ENCODE measurements at places on chromosomes 13 and 19.

GRCh38 chr19:44003461-44004009, 778 bp downstream of the ZNF230 start:
- no peak for DNase-seq

- DNase-seq = no peak
These were observed 8.7 kb downstream of the CCDC169 start for GRCh38 chr13:36288794-36289391.

DNA sequence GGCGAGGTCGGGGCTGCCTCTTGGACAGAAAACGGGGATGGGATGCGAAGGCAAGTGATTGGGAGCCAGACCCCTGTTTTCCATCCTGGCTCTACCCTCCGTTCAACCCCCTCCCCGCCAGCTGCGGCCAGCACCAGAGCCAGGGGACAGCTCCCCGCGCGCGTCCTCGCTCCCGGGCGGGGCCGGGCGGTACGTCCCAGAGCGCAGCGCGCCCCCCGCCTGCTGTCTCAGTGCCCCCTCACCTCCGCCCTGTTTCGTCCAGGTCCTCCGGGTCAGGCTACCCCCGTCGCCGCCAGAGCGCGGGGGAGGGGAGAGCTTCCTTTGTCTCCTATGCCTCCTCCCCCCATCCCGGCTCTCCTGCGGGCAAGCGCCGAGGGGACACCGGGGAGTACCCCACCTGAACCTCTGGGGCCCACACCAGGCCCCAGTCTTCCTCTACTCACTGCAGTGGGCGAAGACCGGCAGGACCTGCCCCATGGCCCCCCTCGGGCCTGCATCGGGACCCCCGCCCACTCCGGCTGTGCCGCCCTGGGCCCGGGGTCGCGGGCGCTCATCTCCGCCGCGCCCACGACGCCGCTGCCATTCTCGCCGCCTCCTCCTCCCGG, 396 bp downstream of the RTN2 start:
- DNase-seq = no peak

- no peak for DNase-seq
These were observed 21.6 kb downstream of the VSTM1 start for GRCh38 chr19:54041969-54042606.

GRCh38 chr19:3983936-3984583, 1.2 kb downstream of the EEF2 start:
- no peak for DNase-seq

DNA sequence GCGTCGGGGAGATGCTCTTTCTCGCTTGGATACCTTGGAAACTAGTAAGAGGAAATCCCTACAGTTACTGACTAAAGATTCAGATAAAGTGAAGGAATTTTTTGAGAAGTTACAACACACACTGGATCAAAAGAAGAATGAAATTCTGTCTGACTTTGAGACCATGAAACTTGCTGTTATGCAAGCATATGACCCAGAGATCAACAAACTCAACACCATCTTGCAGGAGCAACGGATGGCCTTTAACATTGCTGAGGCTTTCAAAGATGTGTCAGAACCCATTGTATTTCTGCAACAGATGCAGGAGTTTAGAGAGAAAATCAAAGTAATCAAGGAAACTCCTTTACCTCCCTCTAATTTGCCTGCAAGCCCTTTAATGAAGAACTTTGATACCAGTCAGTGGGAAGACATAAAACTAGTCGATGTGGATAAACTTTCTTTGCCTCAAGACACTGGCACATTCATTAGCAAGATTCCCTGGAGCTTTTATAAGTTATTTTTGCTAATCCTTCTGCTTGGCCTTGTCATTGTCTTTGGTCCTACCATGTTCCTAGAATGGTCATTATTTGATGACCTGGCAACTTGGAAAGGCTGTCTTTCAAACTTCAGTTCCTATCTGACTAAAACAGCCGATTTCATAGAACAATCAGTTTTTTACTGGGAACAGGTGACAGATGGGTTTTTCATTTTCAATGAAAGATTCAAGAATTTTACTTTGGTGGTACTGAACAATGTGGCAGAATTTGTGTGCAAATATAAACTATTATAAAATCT, 2.7 kb upstream of the KCNRG start:
- DNase-seq = no peak

DNA sequence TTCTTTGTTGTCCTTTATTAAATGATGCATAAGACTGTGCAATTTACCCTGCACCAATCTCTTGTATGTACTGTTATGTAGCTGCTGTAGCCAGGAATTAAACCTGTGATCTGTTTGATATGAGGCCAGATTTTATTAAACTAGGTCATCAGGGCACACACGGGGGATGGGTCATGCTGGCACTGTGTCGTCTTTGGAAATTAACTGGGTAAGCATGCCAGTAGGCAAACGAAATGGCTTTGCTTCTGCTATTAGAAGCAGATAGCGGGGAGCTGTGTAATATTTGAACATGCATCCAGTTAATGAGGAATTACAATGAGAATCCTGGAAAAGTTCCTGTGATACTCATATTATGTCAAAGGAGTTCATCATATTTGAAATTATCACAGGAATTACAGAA, 23.5 kb downstream of the MTUS2 start:
- no peak for DNase-seq

- no peak for DNase-seq
These were observed 216.5 kb downstream of the DCLK1 start for GRCh38 chr13:35914662-35915061.

- DNase-seq = no peak
These were observed 6.7 kb upstream of the PCDH17 start for GRCh38 chr13:57624565-57625435.

- DNase-seq = no peak
These were observed 53.0 kb downstream of the ZAR1L start for GRCh38 chr13:32262165-32262564.

GRCh38 chr13:86633346-86633745, 834.1 kb upstream of the SLITRK6 start:
- DNase-seq = no peak

- DNase-seq = no peak
These were observed 1569.4 kb downstream of the PCDH9 start for GRCh38 chr13:65660731-65661130.

DNA sequence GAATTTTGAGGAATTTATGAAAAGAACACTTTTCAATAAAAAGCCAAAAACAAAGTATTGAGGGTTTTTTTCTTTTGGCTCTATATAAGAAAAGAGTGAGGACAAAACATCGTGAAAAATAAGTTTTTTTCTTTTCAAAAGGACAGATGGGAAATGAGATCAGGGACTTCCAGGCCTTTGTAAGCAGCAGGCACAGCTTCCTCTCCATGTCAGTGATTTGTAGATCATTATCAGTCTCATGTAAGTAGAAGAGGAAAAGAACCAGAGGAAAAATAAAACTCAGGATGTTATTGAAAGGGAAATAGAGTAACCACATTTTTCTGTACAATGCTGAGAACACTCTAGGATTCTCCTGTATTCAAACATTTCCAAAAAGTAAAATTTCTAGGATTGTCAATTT, 29.9 kb downstream of the DOCK9 start:
- no peak for DNase-seq

- no peak for DNase-seq
These were observed 34.2 kb downstream of the FAM187B start for GRCh38 chr19:35194012-35194984.

DNA sequence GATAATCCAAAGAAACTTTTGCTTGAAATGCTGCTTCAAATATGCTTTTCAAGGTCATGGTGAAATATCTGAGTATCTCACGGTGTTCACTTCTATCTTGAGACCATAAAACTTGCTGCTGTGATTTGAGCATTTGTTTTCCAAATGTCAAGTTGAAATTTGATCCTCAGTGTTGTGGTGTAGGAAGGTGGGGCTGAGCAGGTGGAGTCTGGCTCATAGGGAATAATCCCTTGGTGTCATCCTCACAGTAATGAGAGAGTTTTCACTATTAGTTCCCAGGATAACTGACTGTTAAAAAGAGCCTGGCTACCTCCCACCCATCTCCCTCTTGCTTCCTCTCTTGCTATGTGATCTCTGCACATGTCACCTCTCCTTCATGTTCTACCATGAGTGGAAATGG, 858.0 kb upstream of the SLITRK5 start:
- no peak for DNase-seq

DNA sequence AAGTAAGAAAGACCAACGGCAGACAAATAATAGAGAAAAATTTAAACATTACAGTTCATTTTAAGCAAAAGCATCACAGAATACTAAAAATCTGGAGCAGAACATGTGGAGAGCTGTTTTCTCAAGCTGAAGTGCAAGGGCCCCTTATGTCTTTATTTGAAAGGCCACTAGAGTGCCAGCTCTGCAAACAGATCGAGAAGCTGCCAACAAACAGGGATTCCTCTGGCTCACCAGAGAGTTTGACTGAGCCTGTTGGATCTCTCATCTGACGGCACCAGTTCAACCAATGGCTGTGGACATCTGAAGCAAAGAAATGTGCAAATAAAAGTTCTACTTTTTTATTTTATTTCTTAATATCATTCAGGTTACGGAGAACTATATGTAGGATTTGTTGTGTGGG, 119.7 kb downstream of the COL4A2 start:
- DNase-seq = no peak

DNA sequence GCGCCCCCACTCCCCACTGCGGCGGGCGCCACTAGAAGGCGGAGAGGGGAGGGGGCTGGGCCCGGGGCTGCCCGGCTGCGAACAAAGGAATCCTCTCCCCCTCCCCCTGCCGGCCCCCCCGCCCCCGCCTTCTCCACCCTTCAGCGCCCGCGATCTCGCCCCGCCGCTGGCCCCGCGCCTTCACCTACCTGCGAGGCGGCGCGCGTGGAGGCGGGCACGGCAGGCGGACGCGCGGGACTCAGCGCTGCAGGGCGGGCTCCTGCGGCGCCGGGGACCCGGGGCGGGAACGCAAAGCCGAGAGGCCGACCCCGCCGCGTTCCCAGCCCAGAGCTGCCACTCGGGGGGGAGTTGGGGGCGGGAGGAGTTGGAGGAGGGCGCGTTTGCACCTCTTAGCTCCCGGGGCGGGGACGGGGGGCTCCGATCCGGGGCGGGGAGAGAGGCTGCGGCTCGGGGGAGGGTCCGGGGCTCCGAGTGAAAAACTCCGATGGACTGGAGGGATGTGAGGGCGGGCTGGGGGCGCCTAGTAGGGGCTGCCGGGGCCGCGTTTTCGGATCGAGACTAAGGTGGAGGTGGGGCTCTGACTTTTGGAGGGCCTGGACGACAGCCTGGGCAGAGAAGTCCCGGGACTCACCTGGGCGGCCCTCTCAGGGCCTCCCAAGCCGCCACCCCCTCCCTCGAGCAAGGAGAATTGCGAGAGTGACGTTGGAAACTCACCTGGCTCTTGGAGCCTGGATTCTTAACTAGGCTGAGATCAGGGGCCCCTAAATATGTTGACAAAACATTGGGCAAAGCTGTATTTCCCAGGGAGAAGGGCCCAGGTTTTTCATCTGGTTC, at the start of gene FBN3:
Gene FBN3, minus strand, starts transcription at position 332 of the 834 bp plus-strand sequence. CDS start 2,112 bp downstream, outside the sequence.
- no peak for DNase-seq

DNA sequence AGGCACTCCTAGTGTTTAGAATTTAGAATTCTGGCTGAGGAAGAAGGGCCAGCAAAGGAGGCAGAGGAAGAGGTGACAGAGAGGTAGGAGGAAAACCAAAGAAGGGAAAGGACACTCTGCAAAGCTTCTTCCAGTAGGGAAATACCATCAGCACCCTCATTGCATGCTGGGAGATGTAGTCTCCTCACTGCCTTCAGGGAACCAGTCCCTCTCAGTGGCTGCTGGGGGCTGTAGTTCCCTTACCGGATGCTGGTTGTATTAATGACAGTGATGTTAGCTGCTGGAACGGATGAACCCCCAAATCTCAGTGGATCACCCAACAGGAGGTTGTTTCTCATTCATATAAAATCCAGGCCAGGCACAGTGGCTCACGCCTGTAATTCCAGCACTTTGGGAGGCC, 10.1 kb downstream of the GRIN2D start:
- DNase-seq = no peak

All from activated CD4-positive, alpha-beta T cell treated with anti-CD3 and anti-CD28 coated beads for 24 hours (primary cell).